ENCODE measurements at places on chromosomes 5 and 9. TPM values are rescaled to one million over a fixed set of nuclear protein-coding genes. Genes with fewer than 3 reads are reported as not detected.

HTR1A gene
- total RNA-seq = not detected

MTX3 gene
- total RNA-seq = 22.8 TPM

CCL27 gene
- 0.39 TPM for total RNA-seq

ORM2 gene
- total RNA-seq = not detected

MCTP1 gene
- 0.51 TPM for total RNA-seq

ADAMTS13 gene
- 1.0 TPM for total RNA-seq

PCDHB8 gene
- not detected for total RNA-seq

Measured in CD8-positive, alpha-beta memory T cell (primary cell).